ENCODE measurements at places on chromosomes 1 and 21.

DNA sequence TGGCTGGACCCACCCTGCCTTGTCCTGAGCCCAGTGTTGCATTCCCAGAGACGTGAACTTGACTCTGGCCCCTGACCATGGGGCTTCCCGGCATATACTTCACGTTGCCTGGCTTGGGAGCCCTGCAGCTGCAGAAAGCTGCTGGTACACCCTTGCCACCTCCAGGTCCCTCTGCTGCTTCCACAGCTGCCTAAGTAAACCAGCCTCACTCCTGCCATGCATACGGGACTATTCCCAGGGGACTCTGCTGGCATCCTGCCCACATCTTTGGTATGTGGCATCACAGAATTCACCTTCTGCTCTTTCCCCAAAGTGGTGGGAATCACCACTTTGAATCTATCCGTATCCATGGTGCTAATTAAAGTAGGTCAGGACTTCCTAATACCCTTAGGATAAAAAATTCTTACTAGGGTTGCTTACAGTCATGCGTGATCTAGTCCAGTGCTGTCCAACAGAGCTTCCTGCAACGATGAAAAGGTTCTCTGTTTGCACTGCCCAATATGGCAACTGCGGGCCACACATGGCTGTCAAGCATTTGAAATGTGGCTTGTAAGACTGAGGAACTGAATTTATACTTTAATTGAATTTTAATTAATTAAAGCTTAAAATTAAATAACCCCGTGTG is 203.0 kb downstream of the GRIK3 start:
- DNase-seq, result no peak

DNA sequence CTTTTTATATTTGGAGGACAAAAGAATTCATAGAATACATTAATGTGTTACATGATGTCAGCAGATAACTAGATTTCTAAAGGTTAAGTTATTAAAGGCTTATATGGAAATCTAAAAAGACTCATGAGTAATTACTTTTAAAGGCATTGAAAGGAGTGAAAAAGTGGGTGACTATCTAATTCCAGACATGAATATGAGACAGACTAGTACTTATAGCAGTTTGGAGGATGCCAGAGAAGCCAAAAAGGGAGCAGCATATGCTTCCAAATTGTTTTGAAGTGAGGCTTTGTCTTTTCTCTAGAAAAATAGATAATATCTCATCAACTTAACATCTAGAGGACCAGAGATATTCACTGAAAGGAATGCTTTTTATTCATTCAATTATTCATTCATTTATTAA is 275.5 kb upstream of the CACYBP start:
- DNase-seq, result no peak

- no peak for DNase-seq
Measured at GRCh38 chr1:30319765-30320580, 403.4 kb downstream of the MATN1 start.

DNA sequence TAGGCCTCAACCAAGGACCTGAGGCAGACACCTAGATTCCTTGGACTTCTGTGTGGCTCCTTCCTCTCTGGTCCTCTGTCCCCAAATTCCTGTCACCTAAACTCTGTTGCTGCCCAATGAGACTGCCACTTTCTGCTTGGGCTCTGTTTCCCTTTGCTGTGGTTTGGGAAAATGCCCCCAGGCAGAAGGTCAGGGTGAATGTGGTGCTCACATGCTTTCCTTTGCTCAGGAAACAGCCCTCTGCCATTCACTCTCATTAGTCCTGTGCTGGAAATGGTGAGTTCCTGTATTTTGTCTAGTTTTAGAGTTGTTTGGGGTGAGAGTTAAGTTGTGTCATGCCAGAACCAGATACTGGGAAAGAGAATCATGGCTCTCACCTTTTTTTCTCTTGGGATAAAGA is 22.7 kb upstream of the SHE start:
- DNase-seq, result no peak

- DNase-seq, result no peak
Measured at GRCh38 chr1:205983925-205984725, 19.1 kb downstream of the RAB7B start.

DNA sequence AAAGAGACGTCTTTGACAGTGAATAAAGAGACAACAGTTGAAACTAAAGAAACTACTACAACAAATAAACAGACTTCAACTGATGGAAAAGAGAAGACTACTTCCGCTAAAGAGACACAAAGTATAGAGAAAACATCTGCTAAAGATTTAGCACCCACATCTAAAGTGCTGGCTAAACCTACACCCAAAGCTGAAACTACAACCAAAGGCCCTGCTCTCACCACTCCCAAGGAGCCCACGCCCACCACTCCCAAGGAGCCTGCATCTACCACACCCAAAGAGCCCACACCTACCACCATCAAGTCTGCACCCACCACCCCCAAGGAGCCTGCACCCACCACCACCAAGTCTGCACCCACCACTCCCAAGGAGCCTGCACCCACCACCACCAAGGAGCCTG is 68.5 kb downstream of the TPR start:
- DNase-seq, result no peak

GRCh38 chr1:152018537-152018936 is 18.3 kb downstream of the S100A11 start:
- no peak for DNase-seq

DNA sequence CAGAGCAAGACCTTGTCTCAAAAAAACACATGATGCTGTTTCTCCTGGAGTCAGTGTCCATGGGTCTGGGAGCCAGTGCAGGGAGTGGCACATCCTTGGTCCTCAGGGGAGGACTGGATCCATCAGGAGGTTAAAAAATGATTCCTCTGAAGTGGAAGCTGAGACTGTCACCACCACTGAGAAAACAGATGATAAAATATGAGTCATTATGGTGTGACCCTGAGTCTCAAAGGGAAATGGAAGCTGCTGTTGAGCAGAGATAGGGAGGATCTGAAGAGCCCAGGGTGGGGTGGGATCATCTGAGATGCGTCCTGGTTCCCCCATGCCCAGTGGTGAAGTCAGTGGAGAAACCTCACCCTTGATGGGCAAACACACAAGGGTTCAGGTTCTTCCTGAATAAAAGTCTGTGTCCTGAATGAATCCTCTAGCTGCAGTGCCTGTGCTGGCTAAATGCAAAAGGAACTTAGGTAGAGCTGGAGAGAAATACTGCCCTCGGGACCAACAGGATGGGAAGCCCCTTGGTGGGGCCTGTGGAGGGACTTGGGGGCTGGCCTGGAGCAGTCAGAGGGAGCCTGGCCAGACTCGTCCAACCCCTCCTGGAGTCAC is 61.6 kb upstream of the TENT5B start:
- no peak for DNase-seq

- DNase-seq, result peak; percentile 26
Measured at GRCh38 chr1:235415008-235415904, 48.0 kb downstream of the TBCE start.

GRCh38 chr1:223405507-223405906 is 12.3 kb downstream of the CCDC185 start:
- DNase-seq, result no peak

GRCh38 chr1:61131248-61131647 is 48.9 kb downstream of the NFIA start:
- no peak for DNase-seq

GRCh38 chr1:39777306-39777705 is 6.2 kb upstream of the OXCT2 start:
- no peak for DNase-seq

DNA sequence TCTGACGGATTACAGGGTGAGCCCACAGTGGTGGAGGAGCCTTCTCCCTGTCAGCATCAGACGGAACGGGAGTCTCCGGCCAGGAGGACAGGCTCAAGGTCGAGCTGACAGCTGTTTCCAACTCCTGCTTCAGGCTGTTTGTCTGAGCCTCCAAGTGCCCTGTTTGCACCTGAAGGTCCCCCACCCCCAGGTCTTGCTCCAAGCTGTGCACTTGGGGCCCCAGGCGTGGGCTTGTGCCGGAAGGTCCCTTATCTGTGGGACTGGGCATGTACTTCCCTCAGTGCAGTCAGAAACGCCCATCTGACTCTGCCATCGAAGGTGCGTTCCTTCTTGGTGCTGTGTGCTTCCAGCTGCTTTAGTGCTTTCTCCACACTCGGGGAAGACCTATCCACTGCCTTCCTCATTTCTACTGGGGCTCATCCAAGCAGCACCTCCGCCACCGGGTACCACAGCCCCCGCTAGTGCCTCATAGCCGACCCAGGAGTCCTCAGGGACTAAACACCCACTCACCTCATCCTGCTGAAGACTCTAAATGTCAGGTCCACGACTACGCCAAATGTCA is 29.5 kb upstream of the CR2 start:
- DNase-seq, result no peak

DNA sequence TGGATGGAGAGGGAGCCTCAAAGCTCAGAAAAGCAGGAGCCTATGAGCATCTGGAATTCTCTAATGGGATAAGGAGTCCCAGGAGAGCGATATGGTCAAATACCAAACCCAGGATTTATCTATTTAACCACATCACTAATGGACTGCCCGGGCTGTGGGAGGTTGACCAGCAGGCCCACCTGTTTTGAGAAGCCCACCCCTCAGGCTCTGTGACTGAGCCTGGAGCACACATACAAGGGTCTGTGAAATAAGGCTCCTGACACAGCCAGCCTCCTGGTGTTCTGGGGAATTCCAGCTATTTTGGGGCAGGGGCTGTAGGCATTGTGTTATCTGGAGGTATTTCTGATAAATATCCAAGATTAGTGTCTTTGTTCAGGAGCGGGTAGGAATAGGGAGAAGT is 132.0 kb upstream of the C1orf21 start:
- no peak for DNase-seq

- DNase-seq, result no peak
Measured at GRCh38 chr1:212070720-212071302, 35.3 kb downstream of the DTL start.

DNA sequence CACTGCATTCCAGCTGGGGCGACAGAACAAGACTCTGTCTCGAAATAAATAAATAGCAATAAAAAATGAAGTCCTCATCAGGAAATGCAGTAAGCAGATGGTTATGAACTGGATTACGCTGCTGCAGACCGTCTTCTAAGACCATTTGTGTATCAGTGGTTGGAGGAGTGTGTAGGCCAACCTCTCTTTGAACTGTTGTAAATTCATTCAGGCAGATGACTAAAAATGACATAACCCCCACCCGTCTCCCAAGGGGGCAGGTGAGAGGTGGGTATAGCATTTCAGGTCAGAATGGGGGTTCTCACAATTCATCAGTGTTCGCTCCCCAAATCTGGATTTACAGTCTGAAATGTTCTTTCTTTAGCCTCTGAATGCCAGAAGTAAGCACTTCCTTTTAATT is 177.3 kb downstream of the KIF26B start:
- DNase-seq, result no peak

- no peak for DNase-seq
Measured at GRCh38 chr1:14914351-14914988, 239.1 kb upstream of the TMEM51 start.

GRCh38 chr1:174366946-174367345 is 80.8 kb upstream of the GPR52 start:
- no peak for DNase-seq

DNA sequence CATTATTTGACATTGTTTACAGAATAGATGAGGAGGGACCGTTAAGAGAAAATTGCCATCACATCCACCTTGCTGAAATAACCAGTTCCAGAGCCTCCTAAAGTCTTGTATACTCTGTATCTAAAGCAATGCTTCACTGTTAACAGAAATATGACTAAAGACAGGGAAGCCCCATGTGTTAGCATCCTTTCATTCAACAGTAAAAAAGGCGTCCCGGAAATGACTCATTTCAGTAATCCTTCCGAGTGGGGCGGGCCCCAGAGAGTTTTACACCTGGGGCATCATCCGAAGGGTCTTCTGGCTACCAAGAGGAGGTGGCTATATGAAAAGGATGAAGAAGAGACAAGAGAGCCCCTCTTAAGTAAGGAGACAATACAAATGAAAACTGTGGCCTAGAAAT is 227.2 kb downstream of the SLC45A1 start:
- no peak for DNase-seq

GRCh38 chr1:11880181-11880575 is 21.4 kb upstream of the NPPB start:
- no peak for DNase-seq

DNA sequence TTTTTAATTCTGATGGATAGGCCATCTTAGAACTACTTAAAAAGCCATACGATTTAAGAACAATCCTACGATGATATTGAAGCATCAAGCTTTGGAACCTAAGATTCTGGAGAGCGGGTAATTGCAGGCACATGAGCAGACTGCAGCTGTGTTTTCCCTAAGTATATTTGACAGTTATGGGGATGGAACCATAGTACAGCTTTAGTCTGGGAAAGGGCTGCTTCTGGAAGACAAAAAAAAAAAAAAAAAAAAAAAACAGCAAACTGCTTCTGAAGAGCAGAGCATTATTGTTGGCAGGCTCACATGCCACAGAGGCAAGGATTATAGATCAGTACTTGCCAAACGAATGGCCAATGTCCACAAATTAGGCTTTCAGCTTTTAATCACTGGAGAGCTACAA is 1618.7 kb downstream of the AMY1C start:
- DNase-seq, result no peak

DNA sequence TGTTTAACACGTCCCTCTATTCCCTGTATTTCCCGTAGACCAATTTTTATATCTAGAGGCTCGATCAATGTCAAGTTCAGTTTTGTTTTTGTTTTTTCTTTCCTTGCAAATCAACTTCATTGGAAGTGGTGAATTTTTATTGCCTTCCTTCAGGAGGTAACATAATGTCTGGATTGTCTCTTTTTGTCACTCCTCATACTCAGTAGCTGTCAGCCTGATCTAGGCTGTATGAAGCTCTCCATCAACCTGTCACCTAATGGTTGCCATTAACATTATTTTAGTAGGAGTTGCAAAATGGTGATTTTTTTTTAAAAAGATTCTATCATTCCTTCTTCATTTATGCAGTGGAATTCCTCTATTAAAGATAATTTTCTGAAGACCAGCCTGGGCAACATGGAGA is 49.7 kb upstream of the KIF26B start:
- no peak for DNase-seq

GRCh38 chr1:25744636-25745425 is 55.2 kb upstream of the SELENON start:
- DNase-seq, result no peak

GRCh38 chr1:228190182-228190581 is 17.7 kb upstream of the OBSCN start:
- no peak for DNase-seq

- no peak for DNase-seq
Measured at GRCh38 chr1:26666855-26667254, 29.0 kb upstream of the ARID1A start.

DNA sequence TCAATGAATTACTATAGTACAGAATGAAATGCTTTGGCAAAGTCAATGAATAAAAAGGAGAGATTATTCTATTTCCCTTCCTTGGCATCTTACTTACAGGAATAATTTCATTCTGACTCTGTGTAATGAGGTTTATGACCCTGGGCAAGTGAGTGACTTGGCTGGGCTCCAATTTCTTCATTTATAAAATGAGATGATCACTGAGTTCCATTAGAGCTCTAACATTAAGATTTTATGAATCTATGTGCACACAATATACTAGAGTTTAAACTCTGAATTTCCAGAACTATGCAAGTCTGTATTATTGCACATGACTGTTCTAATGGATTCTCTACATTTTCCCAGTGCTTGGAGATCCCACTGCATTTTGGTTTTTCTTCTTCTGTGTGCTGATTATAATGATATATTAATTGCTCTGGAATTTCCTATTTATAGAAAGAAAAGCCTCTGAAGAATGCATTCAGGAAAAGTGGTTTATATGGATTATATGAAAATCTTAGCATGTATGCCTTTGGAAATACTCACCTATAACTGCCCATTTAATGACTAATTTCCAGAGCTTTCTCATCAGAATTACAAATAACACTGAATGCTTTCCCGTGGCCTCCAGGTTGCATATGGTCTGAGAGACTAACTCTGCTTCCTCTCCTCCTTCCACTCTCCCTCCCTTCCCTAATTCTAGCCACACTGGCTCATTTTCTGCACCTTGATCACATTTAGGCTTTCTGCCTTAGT is 97.4 kb upstream of the CHRM3 start:
- DNase-seq, result no peak
